ENCODE measurements at places on chromosomes 2 and 18.

- peak overlapping the region; percentile 57 for H3K4me3 ChIP-seq
- peaks cover 3% of the 10 kb centered on the region for H3K4me1 ChIP-seq
- H3K36me3 ChIP-seq: peaks cover 30% of the 10 kb centered on the region
- peak overlapping the region; percentile 91 for H3K27ac ChIP-seq
These were observed 371 bp downstream of the MDH1B start for GRCh38 chr2:206764673-206765241.

DNA sequence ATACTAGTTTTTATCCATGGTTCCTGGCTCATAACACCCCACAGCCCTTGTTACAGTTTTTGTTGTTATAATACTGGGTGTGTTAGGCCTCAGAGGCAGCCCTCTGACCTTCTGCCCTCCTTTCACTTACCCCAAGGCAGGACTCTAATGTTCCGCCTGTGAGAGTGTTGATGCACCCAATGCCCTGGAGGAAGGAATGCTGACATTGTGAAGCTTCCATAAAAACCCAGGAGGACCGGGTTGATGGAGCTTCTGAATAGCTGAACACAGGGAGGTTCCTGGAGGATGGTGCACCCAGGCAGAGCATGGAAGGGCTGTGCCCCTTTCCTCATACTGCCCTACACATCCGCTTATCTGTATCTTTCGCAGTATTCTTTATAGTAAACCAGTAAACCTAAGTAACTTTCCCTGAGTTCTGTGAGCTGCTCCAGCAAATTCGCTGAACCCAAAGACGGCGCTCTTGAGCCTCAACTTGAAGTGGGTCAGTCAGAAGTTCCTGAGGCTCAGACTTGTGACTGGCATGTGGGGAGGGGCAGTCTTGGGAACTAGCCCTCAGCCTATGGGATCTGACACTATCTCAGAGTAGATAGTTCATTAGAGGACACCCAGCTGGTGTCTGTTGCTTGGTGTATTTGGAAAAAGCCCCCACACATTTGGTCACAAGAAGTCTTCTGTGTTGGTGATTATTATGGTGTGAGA, 10.4 kb downstream of the STON1 start:
- H3K4me3 ChIP-seq: no peak overlapping the region
- no peak for DNase-seq
- no peak overlapping the region for H3K27ac ChIP-seq
- H3K27me3 ChIP-seq: no peaks in the 10 kb centered on the region

DNA sequence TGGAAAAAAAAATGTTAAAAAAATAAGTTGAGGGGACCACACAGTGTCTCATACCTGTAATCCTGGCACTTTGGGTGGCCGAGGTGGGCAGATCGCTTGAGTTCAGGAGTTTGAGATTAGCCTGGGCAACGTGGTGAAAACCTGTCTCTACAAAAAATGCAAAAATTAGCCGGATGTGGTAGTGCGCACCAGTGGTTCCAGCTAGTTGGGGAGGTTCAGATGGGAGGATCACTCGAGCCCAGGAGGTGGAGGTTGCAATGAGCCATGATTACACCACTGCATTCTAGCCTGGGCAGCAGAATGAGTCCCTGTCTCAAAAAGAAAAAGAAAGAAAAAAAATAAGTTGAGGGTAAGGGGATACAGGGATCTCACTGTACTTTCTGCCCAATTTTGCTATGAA, 6.1 kb upstream of the KYNU start:
- no peak for DNase-seq
- H3K4me3 ChIP-seq: no peak overlapping the region
- H3K27me3 ChIP-seq: no peaks in the 10 kb centered on the region
- no peak overlapping the region for H3K27ac ChIP-seq
- H3K36me3 ChIP-seq: no peaks in the 10 kb centered on the region

- no peak overlapping the region for H3K4me3 ChIP-seq
- H3K27me3 ChIP-seq: no peaks in the 10 kb centered on the region
- peaks cover 32% of the 10 kb centered on the region for H3K4me1 ChIP-seq
These were observed 8.9 kb downstream of the NEDD4L start for GRCh38 chr18:58052960-58053359.

DNA sequence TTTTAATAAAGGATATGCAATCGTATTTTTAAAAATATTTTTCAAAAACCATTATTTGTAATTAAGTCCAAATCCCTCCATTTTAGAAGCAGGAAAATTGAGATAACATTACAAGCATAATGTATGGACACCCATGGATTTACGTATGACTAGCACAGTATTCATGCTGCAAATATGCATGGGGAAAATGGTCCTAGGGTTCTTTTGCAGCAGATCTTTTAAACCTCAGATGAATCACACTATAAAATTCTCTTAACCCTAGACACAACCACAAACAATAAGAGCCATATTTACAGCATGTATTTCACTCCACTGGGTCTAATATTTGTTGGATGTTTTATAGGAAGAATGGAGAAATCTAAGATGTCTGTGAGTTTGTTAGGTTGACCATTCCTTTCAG, 453.4 kb downstream of the TGIF1 start:
- H3K27ac ChIP-seq: no peak overlapping the region
- no peaks in the 10 kb centered on the region for H3K27me3 ChIP-seq
- no peak overlapping the region for H3K4me3 ChIP-seq
- no peaks in the 10 kb centered on the region for H3K4me1 ChIP-seq
- no peak for DNase-seq
- H3K36me3 ChIP-seq: no peaks in the 10 kb centered on the region

- no peak for DNase-seq
- H3K4me1 ChIP-seq: no peaks in the 10 kb centered on the region
These were observed 27.7 kb upstream of the PTPN4 start for GRCh38 chr2:119731983-119732382.

DNA sequence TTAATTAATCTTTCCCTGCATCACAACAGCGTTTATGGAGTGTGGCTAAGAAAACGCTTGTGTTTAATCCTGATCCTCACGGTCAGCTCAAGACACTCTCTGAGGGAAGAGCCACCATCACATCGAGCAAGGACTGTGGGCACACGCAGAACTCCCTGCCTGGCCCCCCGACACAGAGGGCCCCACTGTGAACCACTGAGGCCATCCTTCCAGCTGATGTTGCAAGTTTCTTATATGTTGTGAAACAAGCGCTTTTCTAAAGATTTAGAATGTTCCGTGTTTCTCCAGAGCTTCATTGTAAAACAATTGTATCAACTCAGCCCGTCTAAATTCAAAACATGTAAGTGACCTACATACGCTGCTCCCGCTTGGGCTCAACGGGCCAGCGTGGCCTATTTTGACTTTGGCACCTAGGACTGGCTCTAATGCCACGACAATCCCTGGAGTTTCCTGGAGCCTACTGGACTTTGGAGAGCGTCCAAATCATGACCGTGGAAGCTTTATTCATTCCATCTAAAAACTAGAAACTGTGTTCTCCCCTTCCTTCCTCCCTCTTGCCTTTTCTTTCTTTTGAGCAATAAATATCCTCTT, 34.9 kb downstream of the SERPINE2 start:
- H3K36me3 ChIP-seq: no peaks in the 10 kb centered on the region
- H3K27ac ChIP-seq: no peak overlapping the region
- H3K4me1 ChIP-seq: no peaks in the 10 kb centered on the region

- no peak for DNase-seq
- H3K27me3 ChIP-seq: no peaks in the 10 kb centered on the region
- no peak overlapping the region for H3K27ac ChIP-seq
- H3K4me3 ChIP-seq: no peak overlapping the region
- no peaks in the 10 kb centered on the region for H3K36me3 ChIP-seq
These were observed 267.1 kb downstream of the ACTR3 start for GRCh38 chr2:114157057-114157385.

DNA sequence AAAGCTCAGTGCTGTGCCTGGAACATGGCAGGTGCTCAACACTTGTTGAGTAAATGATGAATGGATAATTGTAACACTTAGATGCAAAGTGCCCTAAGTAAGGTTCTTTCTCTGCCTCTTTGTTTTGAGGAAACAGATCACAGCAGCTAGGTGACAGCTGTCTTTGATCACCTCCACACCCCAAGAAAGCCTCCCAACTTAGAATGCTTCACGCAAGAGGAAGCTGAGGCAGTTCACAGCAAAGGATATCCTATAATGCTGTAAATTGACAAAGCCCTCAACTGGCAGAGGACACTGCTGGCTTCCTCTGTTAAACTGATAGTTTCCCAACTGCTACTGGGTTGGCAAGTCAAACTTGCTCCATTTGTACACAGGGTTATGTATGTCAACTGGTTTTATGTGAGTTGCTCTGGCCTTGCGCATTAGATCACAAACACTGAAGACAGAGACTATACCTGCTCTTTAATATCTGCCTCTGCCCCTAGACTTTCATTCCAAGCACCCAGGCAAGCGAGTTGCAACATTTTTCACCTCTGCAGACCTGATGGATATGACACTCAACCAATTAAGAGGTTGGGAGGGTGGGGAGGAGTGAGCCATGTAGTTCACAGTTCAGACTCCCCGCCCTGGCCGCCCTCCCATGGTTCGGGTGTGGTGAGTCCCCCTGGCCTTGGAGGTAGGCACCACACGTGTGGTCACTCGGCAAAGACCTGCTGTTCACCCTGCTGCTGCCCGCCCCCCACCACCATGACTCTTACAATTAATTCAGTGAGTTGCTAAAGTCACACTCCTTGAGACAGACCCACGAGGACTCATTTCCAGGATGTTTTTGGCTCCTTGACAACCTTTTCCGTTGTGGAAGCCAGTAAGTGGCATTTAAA, 4.8 kb upstream of the MALL start:
- H3K4me3 ChIP-seq: no peak overlapping the region
- H3K27me3 ChIP-seq: peaks cover 24% of the 10 kb centered on the region
- no peak overlapping the region for H3K27ac ChIP-seq
- no peaks in the 10 kb centered on the region for H3K36me3 ChIP-seq
- DNase-seq: no peak

- no peaks in the 10 kb centered on the region for H3K36me3 ChIP-seq
- H3K27ac ChIP-seq: no peak overlapping the region
- no peaks in the 10 kb centered on the region for H3K27me3 ChIP-seq
- H3K4me1 ChIP-seq: no peaks in the 10 kb centered on the region
- H3K4me3 ChIP-seq: no peak overlapping the region
These were observed 20.1 kb upstream of the BMPR2 start for GRCh38 chr2:202355993-202356505.

DNA sequence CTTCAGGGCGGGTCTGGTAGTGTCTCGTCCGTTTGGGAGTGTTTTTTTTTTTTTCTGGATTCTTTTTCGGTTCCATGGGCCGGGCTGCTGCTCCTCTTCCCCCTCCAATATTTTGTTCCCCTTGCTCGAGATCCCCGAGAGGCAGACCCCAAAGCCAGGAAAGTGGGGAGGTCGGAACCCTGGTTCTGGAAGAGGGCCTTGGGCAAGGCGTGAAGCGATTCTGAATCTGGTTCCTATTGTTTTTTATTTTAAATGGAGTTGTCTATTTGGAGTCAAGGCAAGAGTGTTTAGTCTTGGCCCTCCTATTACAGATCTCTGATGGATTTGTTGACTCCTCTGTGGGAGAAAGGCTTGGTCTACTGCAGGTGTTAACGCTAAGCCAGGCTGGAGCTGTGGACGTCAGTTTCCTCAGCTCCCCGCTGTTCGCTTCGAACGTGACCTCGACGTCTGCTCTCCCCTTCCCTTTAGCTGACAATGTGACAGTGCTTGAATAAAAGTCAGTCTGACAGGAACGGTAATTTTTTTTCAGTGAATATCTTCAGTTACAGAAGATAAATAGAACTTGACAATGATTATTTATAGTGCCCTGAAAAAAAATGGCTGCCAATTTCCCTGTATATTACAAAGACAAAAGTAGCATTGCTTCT, 683 bp upstream of the DNAJC27 start:
- H3K4me3 ChIP-seq: peak overlapping the region; percentile 81
- peaks cover 6% of the 10 kb centered on the region for H3K4me1 ChIP-seq
- no peaks in the 10 kb centered on the region for H3K36me3 ChIP-seq

DNA sequence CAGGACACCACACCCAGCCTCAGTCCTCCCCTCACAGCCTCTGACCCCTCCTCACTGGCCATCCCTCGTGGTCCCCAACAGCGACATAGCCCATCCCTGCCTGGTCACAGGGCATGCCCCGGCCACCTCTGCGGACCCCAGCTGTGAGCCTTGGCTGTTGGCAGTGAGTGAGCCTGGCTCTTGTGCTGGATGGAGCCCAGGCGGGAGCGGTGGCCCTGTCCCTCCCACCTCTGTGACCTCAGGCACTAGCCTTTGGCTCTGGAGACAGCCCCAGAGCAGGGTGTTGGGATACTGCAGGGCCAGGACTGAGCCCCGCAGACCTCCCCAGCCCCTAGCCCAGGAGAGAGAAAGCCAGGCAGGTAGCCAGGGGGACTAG, 7.9 kb downstream of the DES start:
- no peak for DNase-seq
- H3K27ac ChIP-seq: no peak overlapping the region
- no peaks in the 10 kb centered on the region for H3K36me3 ChIP-seq
- H3K4me1 ChIP-seq: peaks cover 14% of the 10 kb centered on the region

- no peaks in the 10 kb centered on the region for H3K4me1 ChIP-seq
- no peak overlapping the region for H3K27ac ChIP-seq
- H3K36me3 ChIP-seq: no peaks in the 10 kb centered on the region
- H3K4me3 ChIP-seq: no peak overlapping the region
These were observed 100.1 kb upstream of the MC2R start for GRCh38 chr18:14015416-14015815.

- H3K27ac ChIP-seq: no peak overlapping the region
- no peaks in the 10 kb centered on the region for H3K4me1 ChIP-seq
- H3K27me3 ChIP-seq: 0 out of 3 replicates have a peak, but pooled peaks cover 2% of the 10 kb centered on the region
- DNase-seq: no peak
These were observed 126.7 kb downstream of the GALNT14 start for GRCh38 chr2:31011587-31011986.

- H3K36me3 ChIP-seq: peaks cover 11% of the 10 kb centered on the region
- no peak overlapping the region for H3K4me3 ChIP-seq
- DNase-seq: no peak
- no peak overlapping the region for H3K27ac ChIP-seq
These were observed 15.4 kb upstream of the CAVIN2 start for GRCh38 chr2:191862156-191862775.

- peaks cover 30% of the 10 kb centered on the region for H3K4me1 ChIP-seq
- no peak overlapping the region for H3K27ac ChIP-seq
- no peak overlapping the region for H3K4me3 ChIP-seq
- H3K27me3 ChIP-seq: peaks cover 48% of the 10 kb centered on the region
- H3K36me3 ChIP-seq: no peaks in the 10 kb centered on the region
These were observed 3.0 kb upstream of the GPC1 start for GRCh38 chr2:240432430-240432819.

DNA sequence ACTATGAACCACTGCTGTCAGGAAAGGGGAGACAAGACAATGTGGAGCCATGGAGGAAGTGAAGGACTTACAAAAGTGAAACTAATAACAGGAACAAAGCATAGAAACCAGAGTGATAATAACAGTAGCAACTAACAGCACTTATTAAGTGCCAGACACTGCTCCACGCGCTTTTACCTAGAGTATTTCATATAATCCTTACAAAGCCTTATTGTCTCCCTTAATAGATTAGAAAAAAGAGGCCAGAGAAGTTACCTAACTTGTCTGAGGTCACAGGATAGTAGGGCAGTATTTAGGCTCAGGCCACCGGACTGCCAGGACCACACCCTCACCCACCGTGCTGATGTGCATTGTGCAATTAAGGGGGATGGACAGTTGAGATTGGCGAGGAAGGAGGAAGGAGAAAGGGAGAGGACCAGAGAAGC, 98.6 kb upstream of the NFU1 start:
- no peaks in the 10 kb centered on the region for H3K36me3 ChIP-seq
- no peak overlapping the region for H3K4me3 ChIP-seq
- no peak overlapping the region for H3K27ac ChIP-seq
- H3K27me3 ChIP-seq: no peaks in the 10 kb centered on the region
- DNase-seq: no peak

Data from K562 (cell line).